ENCODE measurements at places on chromosomes 4 and X.

- DNase-seq, result no peak
These were observed 128.3 kb upstream of the ARMCX2 start for GRCh38 chrX:101787934-101788333.

DNA sequence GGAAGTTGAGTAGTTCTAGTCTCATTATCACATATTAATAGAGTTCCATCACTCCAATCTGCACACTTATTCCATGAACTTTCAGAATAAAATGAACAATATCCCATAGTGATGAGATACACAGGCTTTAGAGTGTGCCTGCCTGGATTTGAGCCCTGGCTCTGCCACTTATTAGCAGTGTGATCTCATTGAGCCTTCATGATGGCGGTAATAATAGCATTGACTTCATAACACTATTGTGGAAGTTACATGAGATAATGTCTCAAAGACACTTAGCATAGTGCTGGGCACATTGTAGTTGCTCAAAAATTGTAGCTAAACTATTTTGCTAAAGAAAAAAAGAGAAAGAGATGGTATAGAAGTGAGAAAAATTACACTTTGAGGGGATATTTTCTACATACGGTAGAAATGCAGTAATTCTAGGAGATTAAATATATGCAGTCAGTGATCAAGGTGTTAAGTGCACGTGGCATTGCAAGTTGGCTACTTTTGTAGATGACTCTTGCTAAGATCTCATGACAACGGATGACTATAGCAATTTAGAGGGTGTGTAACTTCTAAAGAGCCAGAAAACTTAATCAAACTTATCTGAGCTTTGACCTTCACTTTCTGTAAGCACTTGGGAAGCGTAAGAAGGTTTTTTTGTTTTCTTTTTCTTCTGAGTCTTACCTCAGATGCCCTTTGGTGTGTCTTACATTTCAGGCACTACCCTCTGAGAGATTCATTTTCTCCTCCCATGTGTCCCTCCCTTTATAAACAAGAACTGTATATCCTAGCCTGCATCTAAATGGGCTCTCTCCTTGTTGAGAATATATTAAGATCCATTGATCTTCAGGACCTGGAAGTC is 380.6 kb upstream of the NR3C2 start:
- DNase-seq, result no peak

- DNase-seq, result peak; percentile 0
These were observed 5.2 kb upstream of the ARX start for GRCh38 chrX:25020905-25021449.

DNA sequence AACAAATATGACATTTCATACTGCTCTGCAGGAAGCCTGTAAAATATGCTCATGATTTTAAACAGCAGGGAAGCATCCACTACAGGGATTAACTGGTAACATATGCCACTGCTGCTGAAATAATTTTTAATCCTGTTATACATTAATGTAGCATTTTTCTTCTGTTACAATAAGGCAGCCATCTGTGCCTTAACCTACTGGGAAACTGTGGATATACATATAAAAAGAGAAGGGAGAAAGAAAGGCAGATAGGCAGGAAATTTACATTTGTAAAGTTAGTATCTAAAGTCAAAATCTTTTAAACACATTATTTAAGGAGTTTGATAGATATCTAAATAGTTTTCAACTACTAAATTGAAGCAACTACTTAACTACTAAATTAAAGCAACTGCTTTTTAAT is 514.6 kb upstream of the KLHL4 start:
- no peak for DNase-seq

DNA sequence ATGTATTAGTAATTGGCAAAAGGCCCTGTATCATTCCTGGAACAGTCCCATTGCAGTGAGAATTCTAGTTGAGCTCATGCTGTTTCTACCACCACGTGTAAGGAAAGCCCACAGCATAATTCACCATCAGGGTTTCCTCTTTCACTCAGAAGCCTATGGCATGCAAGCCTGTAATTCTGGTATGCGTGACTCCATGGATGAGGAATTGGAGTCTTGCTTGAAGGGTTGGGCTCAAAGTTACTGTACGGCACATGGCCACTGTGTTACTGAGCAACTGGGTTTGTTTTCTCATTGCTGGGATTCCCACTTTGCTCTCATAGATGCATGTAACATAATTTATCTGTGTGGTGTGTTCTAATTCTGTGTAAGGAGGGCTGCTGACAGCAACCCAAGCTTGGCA is 132.3 kb upstream of the NR3C2 start:
- DNase-seq, result no peak

- DNase-seq, result no peak
These were observed 11.1 kb upstream of the HS3ST1 start for GRCh38 chr4:11439836-11440235.

- no peak for DNase-seq
These were observed 562.8 kb upstream of the POU3F4 start for GRCh38 chrX:82945332-82945731.

DNA sequence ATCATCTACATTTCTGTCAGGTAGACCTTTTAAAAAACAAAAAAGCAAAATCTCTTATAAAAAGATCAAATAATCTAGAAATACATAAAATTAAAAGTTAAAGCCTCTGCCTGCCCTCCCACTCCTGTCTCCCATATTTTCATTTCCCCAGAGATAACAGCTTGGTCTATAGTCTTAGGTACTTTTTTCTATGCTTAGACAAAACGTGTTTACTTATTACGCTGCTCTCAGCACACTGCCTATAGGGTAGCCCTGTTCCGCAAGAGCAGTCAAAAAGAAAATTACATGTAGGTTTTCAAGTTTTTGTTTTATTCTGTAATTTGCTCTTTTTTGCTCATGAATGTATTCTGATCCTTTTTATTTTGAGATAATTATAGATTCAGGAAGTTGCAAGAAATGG is 73.3 kb downstream of the TAF1 start:
- no peak for DNase-seq

DNA sequence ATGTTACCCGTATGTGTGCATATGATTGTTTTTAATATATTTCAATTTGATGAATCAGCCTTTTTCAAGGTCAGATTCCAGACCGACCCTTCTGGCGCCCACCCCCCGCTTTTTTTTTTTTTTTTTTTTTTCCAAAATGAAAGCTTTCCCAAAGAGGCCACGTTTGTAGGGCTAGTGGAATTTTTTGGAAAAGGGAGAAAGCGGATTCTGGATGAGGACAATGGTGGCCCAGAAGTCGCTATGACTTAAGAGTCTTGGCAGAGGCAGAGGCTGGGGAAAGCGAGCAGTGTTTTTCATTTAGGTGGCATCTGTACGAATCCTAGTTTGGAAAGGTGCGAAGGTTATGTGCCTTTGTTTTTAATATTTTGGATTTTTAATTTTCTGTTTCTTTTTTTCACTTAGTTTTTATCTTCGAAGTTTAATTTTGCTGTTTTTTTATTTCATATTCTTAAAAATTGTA is 14.6 kb downstream of the NDUFB11 start:
- no peak for DNase-seq

DNA sequence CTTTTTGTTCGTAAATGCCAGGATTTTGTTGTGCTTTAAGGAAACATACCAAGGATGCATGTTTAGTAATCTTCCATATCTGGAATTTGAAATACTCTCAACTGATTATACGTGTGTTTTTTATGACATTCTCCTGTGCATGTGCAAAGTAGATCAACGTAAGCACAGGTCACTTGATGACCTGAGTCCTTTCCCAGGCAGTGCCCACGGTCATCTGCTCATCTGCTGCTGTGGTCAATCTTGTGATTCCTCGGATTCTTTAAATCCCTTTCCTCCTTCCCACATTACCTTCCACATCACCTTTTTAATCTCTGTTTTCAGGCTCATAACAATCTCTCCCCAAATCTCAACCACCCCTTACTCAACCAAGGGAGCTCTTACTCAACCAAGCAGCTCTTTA is 104.1 kb downstream of the RASL11B start:
- DNase-seq, result no peak

GRCh38 chrX:123833387-123833786 is 26.5 kb upstream of the XIAP start:
- peak; percentile 39 for DNase-seq

GRCh38 chr4:61274286-61274685 is 74.2 kb downstream of the ADGRL3 start:
- no peak for DNase-seq

- no peak for DNase-seq
These were observed 95.3 kb downstream of the FANCB start for GRCh38 chrX:14777525-14777924.

DNA sequence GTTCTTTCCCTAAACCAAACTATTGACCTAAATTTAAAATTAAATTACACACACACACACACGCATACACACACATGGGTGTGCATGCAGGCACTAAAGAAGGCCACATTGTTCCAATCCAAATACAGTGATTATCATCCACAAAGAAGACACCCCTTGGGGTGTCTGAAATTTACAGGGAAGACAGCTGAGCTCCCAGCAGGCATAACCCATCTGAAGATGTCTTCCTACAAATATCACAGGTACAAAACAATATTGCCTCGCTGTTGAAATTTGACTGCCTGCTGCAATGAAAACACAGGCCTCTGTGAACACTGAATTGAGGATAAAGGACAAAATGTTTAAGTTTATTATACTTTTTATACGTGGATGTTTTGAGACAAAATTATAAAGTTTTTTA is 50.2 kb upstream of the SLC7A11 start:
- DNase-seq, result no peak

DNA sequence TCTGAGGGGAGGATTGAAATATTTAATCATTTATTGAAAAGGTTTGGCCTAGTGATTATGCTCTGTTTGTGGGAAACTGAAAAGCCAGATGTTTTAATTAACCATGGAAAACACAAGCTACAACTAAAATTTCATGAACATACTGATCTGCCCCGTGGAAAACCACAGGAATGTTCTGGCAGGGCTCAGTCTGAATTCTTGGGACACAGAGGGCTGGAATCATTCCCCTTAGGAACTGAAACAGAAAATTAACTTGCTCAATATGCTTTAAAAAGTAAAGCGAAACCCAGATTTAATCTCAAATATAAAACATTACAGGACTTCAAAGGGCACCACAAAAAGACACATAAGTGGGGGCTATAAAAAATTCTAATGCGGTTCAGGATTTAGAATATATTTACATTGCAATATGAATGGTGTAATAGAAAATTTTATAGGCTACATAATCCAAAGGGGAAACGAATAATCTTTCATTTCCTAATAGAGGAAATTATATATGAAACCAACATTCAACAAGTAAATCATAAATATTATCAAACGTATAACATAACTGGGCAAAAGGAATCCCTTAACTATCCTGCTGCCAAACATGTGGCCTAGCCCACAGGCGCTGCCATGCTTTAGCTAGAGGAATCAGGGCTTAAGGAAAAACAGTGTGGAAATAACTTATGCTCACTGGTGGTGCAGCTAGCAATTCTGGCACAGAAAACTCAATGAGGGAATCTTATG is 70.9 kb downstream of the APBB2 start:
- no peak for DNase-seq

DNA sequence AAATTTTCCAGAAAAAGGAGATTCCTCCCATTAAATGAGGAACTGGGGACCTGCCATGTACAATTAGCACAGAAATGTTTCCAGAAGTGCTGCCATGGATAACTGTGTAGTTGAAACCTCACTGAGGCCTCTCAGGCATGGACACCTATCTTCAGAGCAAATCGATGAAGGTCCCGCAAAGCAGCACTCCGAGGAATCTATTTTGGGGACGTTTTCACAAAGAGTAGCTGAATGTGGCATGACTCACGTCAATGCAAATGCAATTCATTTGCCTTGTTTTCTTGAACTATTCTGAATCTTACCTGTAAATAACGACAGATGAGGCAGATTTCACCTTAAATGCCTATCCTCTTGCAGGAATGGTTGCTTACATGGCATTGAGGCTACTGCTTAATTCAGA is 87.1 kb upstream of the STS start:
- no peak for DNase-seq

- DNase-seq, result no peak
These were observed 102.1 kb downstream of the STIM2 start for GRCh38 chr4:26962720-26963119.

GRCh38 chrX:21959362-21960051 is 19.0 kb downstream of the SMS start:
- DNase-seq, result no peak

DNA sequence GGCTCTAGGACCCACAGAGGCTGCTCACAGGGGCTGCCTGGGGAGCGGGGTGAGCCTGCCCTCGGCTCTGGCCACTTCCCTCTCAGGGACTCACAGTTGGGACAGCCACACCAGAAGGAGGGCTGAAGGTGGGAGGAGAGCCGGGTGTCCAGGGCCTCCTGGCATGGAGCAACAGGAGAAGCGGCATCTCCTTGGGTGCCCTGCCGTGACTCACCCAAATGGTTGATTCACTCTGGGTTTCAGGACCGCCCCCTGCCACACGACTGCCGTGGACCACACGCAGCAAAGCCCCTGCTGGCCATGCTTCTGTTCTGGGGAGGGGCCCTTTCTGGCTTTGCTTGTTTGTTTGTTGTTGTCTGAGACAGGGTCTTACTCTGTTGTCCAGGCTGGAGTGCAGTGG is 86.0 kb upstream of the AFAP1 start:
- DNase-seq, result no peak

DNA sequence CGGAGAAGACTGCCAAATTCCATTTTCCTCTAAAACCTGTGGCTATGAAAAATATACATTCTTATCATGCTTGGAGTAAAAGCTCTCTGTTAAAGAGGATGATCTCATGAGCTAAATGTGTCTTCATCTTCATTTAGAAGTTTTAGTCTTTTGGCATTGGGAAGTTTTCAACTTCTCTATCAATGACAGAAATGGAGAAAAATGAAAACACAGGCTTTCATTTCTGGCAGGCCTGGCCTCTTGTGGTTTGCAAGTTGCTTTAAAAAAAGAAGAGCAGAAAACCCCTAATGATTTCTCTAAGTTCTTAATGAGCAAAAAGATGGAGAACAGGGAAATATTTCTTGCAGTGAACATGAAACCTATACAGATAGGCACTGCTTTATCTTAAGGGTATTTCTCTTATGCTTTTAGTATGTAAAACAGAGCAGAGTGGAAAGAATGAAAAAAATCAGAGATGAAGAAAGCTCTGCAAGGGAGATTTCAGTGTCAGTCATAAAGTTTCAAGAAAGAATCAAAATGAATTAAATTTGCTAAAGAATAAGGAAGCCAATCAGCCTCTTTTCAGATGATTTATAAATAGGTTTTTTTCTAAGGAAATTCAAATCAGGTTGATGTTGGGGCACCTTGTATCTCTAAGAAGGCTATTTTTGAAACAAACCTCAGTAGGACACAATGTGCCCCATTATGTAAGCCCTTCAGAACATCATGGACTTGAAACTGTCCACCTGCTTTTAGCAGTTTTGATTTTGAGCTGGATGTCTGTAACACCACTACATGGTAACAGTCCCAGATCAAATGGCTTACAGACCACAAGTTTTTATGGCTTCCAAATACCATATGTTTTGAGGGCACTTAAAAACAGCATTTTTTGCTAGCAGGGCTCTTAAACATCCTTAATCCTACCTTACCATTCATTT is 225.0 kb downstream of the GRIA3 start:
- DNase-seq, result no peak

DNA sequence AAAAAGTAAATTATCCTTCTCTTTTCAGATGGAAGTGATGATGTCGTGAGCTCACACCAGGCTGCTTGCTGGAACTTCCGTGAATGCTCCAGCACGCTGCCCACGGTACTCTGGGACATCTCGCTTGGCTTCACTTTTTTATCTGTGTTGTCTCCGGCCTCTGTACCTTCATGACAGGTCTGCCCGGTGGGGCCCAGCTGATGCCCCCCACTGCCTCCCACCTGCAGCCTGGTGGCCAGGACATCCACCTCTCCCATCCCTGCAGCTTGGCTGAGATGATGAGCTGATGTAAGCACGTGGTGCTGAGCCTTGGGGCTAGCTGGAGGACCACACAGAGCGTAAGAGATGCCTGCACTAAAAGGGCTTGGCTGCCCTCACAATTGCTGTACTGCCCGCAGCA is 59.0 kb upstream of the HELT start:
- no peak for DNase-seq

GRCh38 chrX:53713987-53714579 is 27.6 kb upstream of the HUWE1 start:
- no peak for DNase-seq
